Mucosa of descending colon (tissue), 3 donors: ENCODE measurements at places on chromosomes 12 and 14. TPM values are rescaled to one million over a fixed set of nuclear protein-coding genes. Genes with fewer than 3 reads are reported as not detected.

The KRT3 gene
- not detected for total RNA-seq

The KRT72 gene
- total RNA-seq = not detected

The LHX5 gene
- total RNA-seq = not detected

The GLI1 gene
- 2.0 TPM for total RNA-seq

The DPF3 gene
- total RNA-seq = 9.3 TPM

The SDR9C7 gene
- not detected for total RNA-seq

The HPD gene
- total RNA-seq = not detected
